ENCODE measurements at places on chromosomes 7 and 10.
A peak's percentile ranks its signal among the peaks of the same experiment; 100 is the strongest.

DNA sequence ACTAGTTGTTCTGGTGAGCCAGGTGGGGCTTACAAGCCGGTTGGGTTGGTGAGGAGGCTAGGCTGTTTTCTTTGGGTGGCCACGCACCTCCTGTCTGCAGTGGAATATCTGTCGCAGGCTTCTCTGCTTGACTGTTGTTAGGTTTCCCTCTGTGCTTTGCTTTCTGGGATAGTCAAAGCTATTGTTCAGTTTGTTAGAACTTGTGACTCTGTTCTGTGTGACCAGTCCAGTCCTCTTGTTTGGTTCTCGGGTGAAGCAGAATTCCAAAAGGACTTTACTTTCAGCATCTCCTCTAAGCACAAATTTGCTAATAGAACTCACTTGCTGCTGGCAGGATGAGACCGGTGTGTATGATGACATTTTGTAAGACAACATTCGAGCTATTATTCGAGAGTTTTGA is 105.3 kb downstream of the CREB5 start:
- DNase-seq: no peak

DNA sequence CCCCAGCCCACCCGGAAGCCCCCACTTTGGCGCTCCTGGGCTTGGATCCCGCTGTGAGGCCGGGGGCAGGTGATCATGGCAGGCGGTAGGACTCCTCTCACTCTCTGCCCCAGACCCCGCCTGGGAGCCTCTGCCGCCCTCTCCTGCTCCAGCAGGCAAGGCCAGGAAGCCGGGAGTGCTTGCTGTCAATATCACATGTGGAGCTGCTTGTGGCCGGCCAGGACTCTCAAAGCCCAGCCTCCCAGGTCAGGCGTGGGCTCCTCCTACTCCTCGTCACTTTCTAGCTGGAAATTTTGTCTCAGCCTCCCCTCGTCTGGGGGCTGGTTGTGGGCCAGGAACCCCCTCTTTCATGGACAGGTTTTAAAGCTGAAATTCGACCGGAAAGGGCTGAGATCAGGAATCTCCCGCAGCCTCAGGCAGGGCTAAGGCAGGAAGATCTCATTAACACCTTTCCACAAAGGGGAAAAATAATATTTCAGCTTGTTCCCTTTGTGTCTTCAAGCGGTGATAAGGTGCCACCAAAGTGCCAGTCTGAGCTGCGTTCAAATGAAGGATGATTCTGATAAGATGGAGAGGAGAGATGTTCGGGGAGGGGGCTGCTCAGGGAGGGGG is 273.6 kb upstream of the PODXL start:
- DNase-seq: no peak

GRCh38 chr7:66886152-66886551 is 34.9 kb upstream of the TMEM248 start:
- DNase-seq: no peak

GRCh38 chr10:78907551-78908211 is 161.1 kb upstream of the ZMIZ1 start:
- no peak for DNase-seq

DNA sequence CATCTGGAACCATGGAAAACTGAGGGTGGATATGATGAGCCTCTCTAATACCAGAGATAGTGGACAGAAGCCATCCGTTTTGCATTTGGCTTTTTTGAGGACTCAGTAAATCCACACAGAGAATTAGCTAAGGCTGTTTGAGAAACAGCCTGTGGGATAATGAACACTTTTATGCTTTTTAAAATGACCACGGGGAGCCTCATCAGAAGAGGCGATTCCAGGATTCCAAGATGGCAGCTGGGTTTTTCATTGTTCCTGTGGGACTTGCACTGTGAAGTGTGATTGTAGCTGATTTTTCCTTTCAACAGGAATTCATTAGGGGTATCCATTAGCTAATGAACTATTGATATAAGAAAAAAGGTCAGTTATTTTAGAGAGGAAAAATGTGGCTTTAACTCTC is 353.2 kb downstream of the AUTS2 start:
- no peak for DNase-seq

GRCh38 chr7:128148676-128149075 is 92.4 kb upstream of the LEP start:
- no peak for DNase-seq

GRCh38 chr10:89615824-89616223 is 29.2 kb downstream of the PANK1 start:
- no peak for DNase-seq

GRCh38 chr7:80496586-80496985 is 15.3 kb downstream of the GNAT3 start:
- DNase-seq: no peak

DNA sequence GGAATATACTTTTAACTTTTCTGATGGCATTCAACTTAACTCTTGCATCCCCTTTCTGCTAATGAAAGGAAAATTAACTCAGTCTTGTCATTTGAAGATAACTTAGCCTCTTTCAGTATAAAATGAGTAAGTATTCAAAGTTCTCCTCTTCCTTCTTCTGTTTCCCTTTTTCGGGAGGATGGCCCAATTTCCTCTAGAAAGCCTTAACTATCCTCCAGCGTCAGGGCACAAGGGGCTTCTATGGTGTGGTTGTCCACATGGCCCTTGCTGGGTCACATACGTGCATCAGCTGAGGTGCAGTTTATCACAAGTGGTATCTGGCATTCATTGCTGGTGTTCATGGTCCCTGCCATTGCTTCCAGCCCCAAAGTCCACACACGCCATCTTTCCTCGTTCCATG is 17.8 kb upstream of the GSAP start:
- DNase-seq: no peak

DNA sequence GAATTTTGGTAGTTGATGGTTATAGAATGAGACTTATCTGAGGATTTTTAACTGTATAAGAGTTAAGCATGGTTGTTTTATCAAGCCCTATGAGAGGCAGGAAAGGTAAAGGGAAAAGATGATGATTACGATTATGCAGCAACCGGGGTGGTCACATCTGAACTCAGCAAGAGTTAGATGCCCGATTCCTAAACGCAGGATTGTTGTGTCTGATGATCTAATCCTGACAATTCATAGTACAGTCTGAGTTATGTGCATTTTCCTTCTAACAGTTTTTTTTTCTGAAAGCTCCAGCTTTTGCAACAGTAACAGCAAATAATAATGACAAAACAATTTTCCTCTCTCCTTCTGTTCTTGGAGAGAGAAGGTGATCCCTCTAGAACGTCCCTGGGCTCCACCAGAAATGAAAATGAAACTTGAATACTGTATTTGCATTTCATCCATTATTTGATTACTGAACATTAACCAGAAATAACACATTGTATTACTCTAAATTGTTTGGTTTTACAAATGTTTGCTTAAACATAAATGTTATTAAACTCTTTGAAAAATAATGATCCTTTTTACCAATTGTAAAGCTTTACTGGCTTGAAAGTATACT is 176.5 kb upstream of the CCDC6 start:
- no peak for DNase-seq

GRCh38 chr7:137080516-137081203 is 212.2 kb downstream of the CHRM2 start:
- DNase-seq: no peak

- DNase-seq: no peak
Observed at GRCh38 chr10:120347644-120348043, 109.4 kb upstream of the PLPP4 start.

GRCh38 chr7:140358412-140359051 is 39.8 kb downstream of the SLC37A3 start:
- no peak for DNase-seq

- DNase-seq: no peak
Observed at GRCh38 chr7:108332937-108333336, 123.3 kb downstream of the NRCAM start.

DNA sequence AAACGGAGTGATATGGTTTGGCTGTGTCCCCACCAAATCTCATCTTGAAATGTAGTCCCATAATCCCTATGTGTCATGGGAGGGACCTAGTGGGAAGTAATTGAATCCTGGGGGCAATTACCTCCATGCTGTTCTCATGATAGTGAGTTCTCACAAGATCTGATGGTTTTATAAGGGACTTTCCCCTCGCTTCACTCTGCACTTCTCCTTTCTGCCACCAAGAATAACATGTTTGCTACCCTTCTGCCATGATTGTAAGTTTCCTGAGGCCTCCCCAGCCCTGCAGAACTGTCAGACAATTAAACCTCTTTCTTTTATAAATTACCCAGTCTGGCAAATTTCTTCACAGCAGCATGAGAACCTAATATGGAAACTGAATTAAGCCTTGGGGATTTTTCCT is 19.1 kb downstream of the FAM3C start:
- no peak for DNase-seq

- no peak for DNase-seq
Observed at GRCh38 chr10:63645195-63645594, 124.0 kb downstream of the REEP3 start.

DNA sequence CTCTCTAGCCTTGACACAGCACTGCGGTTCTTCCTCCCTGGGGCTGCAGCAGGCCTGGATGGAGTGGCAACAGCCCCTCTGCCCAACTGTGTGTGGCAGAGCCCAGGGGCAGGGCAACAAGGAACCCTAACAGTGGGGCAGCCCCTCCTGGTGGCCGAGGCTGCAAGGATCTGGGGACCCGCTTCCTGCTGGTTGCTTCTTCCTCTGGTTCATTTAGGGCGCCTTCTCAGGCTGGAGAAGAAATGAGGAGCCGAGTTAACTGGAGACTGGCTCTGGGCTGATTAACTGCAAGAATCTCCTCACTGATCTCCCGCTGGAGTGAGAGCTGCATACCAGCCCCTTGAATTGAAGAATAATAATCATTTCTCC is 80.1 kb upstream of the EMX2 start:
- no peak for DNase-seq

- no peak for DNase-seq
Observed at GRCh38 chr7:137992104-137992549, 9.8 kb downstream of the CREB3L2 start.

- DNase-seq: no peak
Observed at GRCh38 chr10:130770018-130770630, 541.4 kb downstream of the TCERG1L start.

DNA sequence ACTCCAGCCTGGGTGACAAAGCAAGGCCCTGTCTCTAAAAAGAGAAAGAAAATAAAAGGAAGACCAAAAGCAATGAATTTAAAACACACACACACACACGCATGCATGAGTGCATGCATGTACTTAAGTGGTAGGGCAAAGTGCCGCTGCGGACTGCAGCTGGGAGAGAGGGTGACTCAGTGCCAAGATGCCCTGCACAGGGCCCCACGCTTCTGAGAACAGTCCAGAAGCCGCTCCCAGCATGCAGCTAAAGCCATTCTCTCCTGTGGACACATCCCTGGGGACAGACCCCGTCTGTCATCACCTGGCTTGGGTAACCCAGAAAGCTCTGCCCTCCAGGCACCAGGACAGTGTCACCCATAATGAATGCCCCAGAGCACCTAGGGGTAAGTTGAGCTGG is 61.0 kb upstream of the MYL10 start:
- DNase-seq: no peak

- DNase-seq: no peak
Observed at GRCh38 chr7:36214608-36215456, 61.8 kb downstream of the EEPD1 start.

GRCh38 chr7:15757041-15758000 is 70.8 kb upstream of the MEOX2 start:
- no peak for DNase-seq

- DNase-seq: no peak
Observed at GRCh38 chr10:71693377-71693776, 26.2 kb downstream of the C10orf105 start.

DNA sequence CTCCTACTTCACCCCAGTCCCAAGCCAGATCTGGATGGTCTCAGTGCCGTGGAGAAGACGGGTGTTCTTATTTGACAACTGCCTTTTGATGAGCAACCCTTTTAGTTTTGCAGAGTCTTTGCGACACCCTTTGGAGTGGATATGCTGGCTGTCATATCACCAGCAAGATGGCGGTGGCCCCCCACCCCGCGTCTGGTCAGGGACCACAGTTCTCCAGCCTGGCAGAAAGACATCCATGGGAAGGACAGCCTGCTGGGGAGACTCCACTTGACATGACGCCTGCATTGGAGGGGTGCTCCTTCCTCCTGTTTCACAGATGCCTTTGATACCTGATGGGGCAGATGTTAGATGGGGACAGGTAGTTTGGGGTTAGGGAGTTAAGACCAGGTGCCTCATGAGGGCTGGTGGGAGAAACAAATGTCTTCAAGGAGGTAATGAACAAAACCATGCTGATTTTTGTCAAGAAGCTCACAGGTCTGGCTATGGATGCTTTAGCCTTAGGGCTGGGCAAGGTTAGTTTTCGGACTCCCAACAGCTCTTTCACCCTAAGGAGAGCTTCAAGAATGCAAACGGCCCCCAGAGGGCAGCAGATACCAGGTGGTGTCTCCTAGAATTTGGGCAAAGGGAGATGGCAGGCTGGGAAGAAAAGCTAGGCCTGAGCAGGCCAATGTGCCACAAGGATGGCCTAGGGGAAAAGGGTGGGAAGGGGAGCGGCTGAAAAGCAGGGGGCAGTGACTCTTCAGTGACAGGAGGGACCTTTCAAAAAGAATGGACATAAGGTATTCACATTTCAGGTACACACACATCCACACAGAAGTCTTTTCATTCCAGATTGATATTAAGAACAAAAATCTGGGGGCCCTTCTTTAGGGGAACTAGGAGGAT is 95.2 kb downstream of the CLEC2L start:
- DNase-seq: peak; percentile 64

DNA sequence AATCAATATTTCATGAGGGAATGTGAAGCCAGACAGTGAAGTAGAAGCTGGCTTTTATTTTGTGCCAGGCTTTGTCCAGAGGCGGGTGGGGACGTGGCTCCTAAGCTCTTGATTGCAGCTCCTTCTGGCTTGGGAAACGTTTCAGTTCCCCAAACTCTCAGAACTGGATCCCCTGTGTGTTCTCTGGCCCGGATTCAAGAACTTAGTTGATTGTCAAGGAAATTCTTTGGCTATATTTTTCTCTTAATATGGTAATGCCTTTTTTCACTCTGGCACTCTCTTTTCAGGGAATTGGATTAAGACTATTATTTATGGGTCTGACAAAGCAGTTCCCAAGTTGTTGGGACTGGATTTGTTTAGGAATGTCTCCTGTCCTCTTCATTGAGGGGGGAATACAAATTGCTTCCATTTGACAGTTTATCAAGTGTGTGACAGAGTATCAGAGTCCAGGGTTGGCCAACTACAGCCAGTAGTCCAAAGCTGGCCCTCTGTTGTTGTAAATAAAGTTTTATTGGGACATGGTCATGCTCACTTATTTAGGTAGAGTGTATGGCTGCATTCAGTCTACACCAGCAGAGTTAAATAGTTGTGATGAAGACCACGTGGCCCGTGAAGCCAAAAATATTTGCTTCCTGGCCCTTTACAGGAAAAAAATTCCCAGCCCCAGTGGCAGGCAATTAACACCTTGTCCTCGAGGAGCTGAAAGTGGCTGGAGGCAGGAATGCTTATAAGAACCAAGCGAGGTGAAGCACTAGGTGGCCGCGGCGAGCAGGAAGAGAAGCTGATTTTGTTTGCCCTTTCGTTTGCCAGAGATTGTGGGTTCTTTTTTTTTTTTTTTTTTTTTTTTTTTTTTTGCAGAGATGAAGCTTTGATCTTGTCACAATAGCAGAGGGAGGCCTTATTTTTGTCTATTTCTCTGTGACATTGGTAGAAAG is 34.3 kb downstream of the HTRA1 start:
- DNase-seq: peak; percentile 24

- DNase-seq: no peak
Observed at GRCh38 chr10:112265745-112266144, 17.5 kb upstream of the TECTB start.

GRCh38 chr7:29852457-29852856 is 46.1 kb downstream of the WIPF3 start:
- DNase-seq: no peak

- DNase-seq: no peak
Observed at GRCh38 chr10:104387130-104387888, 33.7 kb downstream of the CFAP58 start.

- DNase-seq: peak; percentile 55
Observed at GRCh38 chr10:14536241-14537213, 205.8 kb upstream of the FRMD4A start.

All from activated T-cell treated with anti-CD3 and anti-CD28 coated beads, Interleukin-2, amount 50 U/mL, for 1 hour (primary cell).